ENCODE measurements at places on chromosomes 12 and 14. TPM values are rescaled to one million over a fixed set of nuclear protein-coding genes. Genes with fewer than 3 reads are reported as not detected.

Gene PLEKHD1
- 0.05 TPM for polyA plus RNA-seq

Gene KCNJ8
- 0.37 TPM for polyA plus RNA-seq

Gene STAC3
- polyA plus RNA-seq = 0.63 TPM

Gene DLK1
- 1.2 TPM for polyA plus RNA-seq

Gene SLCO1B3
- polyA plus RNA-seq = not detected

Gene KRT73
- not detected for polyA plus RNA-seq

Gene SPIC
- polyA plus RNA-seq = not detected

Gene GNB3
- 13.8 TPM for polyA plus RNA-seq

Gene EML5
- 1.1 TPM for polyA plus RNA-seq

Gene TMCC3
- polyA plus RNA-seq = 0.42 TPM

Gene CCDC60
- not detected for polyA plus RNA-seq

Gene FOXM1
- 29.9 TPM for polyA plus RNA-seq

GRCh38 chr12:94262228-94263010, 114.0 kb downstream of the PLXNC1 start:
- DNase-seq = peak; percentile 79

DNA sequence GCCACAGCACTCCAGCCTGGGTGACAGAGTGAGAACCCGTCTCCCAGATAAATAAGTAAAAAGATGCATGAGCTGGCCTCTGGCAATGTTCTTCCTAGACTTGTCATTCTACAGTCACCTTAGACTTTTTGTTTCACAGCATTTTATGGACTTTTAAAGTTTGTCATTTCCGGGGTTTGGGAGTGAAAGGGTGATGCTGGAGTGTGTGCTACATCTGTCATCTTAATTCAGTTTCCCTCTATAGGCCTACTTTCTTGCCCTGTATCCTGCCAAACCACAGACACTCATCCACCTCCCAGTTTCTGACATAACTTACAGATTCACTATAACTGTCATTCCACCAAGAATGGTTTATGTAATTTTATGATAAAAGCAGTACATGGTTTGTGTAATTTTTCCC, 166.7 kb upstream of the PARP11 start:
- no peak for DNase-seq

DNA sequence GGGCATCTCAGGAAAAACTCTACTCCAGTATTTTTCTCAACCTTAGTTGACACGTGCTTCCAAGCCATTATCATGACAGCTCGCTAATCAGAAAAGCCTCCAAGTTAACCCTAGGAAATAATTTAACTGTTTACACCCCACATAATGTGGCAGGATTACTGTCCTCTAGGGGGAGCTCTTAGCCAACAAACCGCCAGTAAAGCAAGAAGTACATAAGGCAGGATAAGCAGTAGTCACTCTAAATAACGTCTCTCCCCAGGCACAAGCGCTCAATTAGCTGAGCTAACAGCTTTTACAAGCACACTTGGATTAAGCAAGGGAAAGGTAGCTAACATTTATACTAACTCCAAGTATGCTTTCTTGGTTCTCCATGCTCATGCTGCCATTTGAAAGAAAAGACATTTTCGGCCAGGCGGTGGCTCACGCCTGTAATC, 22.8 kb downstream of the APOBEC1 start:
- no peak for DNase-seq

- no peak for DNase-seq
These were observed 190.8 kb upstream of the CNOT2 start for GRCh38 chr12:70052476-70052875.

DNA sequence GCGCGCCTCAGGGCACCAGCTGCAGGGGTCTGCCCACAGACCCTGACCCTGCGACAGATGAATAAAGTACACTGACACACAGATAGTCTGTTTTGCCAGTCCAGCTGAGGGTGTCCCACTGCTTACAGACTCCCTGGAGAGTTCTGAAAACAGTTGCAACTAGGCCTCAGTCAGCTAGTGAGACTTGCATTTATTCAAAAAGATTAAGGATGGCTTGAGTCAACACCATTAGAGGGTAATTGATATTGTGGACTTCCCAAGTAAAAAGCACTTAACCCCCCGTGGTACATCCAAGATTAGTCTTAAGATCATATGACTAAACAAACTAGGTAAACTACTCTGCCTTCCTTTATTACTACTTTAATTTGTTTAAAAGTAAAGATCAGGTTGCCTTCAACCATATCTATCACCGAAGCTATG, 11.1 kb upstream of the PSEN1 start:
- no peak for DNase-seq

DNA sequence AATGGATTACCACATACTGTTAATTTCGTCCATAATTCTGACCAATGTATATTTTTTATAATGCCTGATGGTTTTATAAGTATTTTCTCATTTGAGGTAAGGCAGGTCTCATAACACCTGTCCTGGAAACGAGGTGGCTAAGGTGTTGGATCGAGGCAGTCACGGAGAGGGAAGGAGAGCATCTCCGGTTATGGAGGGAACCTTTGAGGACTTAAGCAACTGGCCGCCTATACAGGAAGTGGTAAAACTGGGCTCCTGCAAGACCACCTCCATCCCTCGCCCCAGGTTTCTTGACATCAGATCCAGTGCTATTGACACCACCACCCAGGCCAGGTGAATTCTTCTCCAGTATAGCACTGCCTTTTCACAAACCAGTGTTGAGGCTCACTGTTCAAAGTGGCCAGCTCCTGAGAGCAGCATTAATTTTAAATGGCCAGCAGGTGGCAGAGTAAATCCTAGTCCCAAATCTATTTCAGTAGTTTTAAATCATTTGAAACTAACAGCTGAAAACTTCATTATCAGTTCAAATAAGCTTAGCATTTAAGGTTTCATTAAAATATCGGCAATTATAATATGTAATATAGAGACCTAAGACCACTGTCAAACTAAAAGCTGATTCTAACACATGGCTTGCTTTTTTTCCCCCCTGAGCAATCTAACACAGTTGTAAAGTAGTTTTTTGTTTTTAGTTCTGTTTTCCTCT, 100.8 kb downstream of the PPM1A start:
- peak; percentile 45 for DNase-seq

DNA sequence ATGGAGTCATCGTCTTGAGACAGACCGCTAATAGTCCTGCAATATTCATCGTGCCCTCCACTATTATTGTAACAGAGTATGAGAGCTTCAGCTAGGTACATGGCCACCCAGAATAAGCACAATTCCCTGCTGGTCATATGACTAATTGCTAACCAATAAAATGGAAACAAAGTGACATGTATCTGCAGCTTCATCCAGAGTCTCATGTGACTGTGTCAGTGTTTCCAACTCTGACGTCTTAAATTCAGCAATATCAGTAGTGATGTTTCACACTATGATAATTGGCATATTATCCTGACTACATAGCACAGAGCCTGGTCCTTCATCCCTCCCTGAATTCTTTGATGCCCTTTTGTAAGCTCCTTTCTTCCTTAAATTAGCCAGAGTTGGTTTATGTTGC, 167.4 kb downstream of the RPS29 start:
- no peak for DNase-seq

- DNase-seq = no peak
These were observed 13.1 kb downstream of the ARMH4 start for GRCh38 chr14:58138714-58139482.

- DNase-seq = no peak
These were observed 50.1 kb downstream of the KIAA0586 start for GRCh38 chr14:58477653-58478052.

- no peak for DNase-seq
These were observed 46.9 kb downstream of the EVL start for GRCh38 chr14:100111931-100112704.

GRCh38 chr12:83082690-83083276, 396.1 kb downstream of the TMTC2 start:
- DNase-seq = no peak

- DNase-seq = no peak
These were observed 292.7 kb downstream of the LRFN5 start for GRCh38 chr14:41899416-41899815.

DNA sequence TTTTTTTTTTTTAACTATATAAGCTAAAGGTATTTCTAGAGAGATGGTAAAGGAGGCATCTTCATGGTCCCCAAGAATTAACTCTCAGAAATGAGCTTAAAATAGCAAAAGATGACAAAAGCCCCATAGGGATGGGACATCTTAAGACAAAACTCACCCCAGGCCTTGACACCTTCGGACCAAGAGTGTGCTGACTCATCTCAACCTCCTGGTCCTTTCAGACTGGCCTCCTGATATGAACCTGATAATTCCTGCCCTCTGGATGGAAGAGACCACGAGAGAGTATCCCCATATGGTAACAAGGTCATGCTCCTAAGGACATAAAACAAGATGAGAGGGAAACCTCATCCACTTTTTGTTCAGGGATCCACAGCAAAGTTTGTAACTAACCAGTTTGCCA, 8.4 kb upstream of the GMFB start:
- no peak for DNase-seq

- no peak for DNase-seq
These were observed 13.3 kb downstream of the CPM start for GRCh38 chr12:68919581-68920239.

DNA sequence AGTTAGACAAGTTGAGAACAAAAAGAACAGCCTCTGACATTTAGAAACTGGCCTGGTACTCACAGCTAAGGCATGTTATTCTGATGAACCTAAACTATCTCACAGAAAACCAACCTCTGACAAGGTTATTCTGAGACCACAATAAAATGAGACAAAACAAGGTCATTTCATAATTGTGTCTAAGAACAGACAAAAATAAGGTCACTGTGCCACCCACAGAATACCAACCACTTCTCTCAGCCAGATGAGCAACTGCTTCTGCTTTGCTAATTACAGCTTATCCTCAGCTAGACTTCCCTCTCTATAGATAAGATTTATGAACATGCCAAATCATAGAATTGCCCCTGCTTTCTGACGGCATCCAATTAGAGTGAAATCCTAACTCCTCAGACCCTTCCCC, 52.2 kb upstream of the CRACR2A start:
- no peak for DNase-seq

DNA sequence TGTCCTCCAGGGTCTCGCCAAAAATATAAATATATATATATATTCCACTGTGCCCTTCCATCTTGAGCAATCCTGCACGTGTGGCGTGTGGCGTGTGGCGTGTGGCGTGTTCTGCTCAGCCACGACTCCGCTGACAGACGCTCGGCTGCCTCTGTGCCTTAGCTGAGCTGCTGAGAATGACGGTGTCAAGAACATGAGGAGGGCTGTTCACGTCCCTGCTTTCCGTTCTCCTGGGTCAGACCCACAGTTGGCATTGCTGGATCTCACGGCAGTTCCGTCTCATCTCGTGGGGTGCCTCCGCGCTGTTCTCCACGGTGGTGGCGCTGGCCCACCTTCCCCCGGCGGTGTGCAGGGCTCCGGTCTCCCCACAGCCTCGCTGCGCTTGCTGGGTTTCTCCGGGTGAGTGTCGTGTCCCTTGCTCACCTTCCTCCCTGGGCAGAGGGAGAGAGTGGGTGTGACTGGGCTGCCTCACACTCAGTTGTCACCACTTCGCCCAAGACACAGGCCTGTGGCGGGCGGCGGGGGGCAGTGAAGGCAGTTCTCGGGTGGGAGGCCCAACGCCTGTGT, 9.4 kb downstream of the GPR132 start:
- no peak for DNase-seq

GRCh38 chr12:109735825-109736551, 22.4 kb downstream of the FAM222A start:
- DNase-seq = peak; percentile 23

DNA sequence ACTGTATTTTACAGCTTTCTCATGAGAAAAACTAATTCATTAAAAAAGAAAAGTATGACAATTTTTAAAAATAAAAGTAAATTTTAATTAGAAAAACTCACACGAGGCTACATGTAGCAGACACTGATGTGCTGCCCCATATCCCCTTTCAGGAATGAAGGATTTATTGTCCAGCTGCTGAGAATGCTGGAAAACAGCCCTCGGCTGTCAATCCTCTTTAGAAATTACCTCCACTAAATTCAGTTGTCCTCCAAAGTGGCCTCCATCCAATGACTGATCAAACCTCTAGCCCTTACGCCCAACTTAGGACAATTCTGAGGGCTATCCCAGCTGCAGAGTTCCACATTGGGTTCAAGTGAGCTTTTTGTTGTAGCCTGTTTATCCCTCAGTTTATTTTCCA, 29.8 kb upstream of the AP4S1 start:
- no peak for DNase-seq

DNA sequence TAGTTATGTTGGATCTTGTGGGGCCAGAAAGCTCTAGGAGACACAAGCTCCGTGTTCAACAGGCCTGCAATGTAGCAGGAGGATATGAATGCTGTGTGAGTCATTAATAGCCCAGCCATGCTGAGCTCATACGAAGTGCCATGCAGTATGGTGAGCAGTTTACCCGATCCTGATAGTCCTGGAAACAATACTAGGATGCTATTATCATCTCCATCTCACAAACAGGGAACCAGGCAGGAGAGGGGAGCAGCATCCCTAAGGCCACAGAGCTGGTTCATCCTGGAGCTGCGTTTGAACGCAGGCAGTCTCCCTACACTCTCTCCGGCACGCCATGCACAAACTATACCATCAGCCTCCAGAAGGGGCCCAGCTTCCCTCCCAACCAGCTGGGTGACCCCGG, 20.5 kb downstream of the TTC7B start:
- DNase-seq = peak; percentile 70

GRCh38 chr12:117875744-117876435, 92.9 kb downstream of the KSR2 start:
- DNase-seq = peak; percentile 33

DNA sequence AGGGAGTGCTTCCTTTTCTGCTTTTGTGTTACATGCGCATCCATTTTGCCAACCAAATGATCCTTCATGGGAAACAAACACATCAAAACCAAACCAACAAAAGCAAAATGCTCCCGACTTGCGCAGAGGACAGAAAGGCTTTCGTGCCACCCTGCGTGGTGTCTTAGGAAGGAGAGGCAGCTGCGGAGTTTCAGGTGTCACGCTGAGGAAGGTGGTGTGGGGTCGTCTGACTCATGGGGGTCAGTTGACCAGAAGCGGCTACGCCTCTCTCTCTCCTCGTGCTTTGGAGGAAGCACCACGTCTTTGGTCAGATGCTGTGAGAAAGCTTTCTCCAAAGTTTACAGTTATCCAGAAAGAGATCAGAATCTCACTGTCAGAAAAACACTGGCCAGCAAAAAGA, 7.9 kb downstream of the EMP1 start:
- no peak for DNase-seq

GRCh38 chr14:77124345-77125280, 17.0 kb downstream of the ZDHHC22 start:
- DNase-seq = peak; percentile 92

Data from SK-N-SH (cell line).